ENCODE measurements at places on chromosomes 13 and 19. TPM values are rescaled to one million over a fixed set of nuclear protein-coding genes. Genes with fewer than 3 reads are reported as not detected.

WDR87 gene
- total RNA-seq: not detected

TNNI3 gene
- 1.6 TPM for total RNA-seq

GRCh38 chr19:16143399-16144215 lies at the start of gene HSH2D:
Gene HSH2D (plus strand): TSS chr19:16143685. CDS start chr19:16148751, 5,066 bp downstream.
- H3K4me3 ChIP-seq: peak within 1 kb of the TSS; percentile 19
- H3K27ac ChIP-seq: no peak within 1 kb of the TSS
- H3K4me1 ChIP-seq: peaks cover 80% of the 10 kb centered on the region

DNA sequence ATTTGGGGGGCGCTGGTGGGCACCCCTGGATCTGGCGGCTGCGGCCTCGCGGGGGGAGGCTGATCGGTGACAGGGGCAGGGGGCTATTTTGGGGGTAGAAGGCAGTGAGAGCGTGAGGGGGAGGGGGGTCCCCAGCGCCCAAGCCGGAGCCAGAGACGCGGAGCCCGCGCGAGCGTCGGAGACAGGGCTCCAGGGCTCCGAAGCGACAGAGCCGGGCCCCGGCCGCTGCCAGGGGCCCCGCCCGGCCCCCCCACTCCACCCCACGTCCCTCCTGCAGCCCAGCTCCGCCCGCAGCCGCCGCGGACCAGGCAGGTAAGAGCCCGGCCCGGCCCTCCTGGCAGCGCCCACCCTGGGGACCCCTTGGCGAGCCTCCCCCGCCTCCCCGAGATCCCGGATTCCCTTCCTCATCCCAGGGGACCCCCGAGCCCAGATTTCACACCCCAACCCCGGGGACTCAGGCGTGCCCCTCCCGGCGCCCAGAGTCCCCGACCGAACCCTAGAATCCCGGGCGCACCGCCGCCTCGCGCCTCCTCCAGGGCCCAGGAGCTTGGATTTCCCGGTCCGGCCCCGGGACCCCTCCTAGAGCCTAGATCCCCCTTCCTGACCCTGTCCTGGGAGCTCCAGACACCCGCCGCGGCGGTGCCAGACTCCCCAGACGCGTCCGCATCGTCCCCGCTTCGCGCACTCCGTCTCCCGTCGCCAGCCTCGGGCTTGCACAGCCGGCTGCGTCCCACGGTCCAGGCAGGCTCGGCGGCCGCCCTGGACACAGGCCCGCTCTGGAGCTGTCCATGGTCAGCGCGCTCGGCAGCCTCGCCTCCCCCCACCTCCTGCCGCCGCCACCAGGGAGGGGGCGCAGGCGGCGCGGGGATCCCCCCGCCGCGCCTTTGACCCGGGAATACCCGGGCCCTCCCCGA lies at the start of gene PPFIA3:
PPFIA3 (plus strand) TSS at position 134 of the 914 bp plus-strand sequence. CDS start 8,330 bp downstream, outside the sequence.
- no peak for DNase-seq
- H3K36me3 ChIP-seq: no peaks in the 10 kb centered on the region
- H3K27ac ChIP-seq: peak within 1 kb of the TSS; percentile 93

DNA sequence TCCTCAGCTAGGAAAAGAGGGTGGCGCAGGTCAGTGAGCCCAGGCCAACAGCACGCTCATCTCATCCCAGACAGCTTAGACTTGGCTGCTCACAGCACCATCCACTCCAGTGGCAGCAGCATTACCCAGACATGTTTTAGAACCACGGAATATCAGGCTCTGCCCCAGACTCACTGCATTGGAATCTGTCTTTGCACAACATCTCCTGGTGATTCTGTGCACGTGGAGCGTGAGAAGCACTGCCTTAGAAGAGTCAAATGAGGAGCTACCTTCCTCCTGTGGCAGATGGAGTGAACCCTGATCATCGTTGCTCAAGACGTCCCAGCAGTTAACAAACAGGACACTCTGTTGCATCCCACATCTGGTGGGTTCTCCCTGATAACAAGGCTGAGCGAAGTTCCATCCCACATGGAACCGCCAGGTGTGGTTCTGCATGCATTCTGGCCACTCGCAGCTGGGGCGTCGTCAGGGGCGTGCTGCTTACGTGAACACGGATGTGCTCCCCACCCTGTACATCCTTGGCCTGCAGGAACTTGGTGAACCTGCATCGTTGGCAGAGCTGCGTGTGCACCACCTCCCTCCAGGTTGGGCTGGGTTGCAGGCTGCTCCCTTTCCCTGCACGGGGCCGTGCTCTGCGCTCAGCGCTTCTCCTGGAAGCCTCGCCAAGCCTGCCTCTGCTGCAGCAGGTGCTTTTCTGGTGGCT lies 25.2 kb upstream of the ATP11A start:
- no peak overlapping the region for H3K4me3 ChIP-seq
- no peaks in the 10 kb centered on the region for H3K36me3 ChIP-seq
- H3K27ac ChIP-seq: no peak overlapping the region
- no peaks in the 10 kb centered on the region for H3K27me3 ChIP-seq
- no peak for DNase-seq
- no peaks in the 10 kb centered on the region for H3K4me1 ChIP-seq

- no peak for DNase-seq
- no peak overlapping the region for H3K4me3 ChIP-seq
- H3K4me1 ChIP-seq: peaks cover 2% of the 10 kb centered on the region
- H3K36me3 ChIP-seq: no peaks in the 10 kb centered on the region
Measured at GRCh38 chr19:35696835-35697234, 7.5 kb upstream of the ZBTB32 start.

- H3K36me3 ChIP-seq: no peaks in the 10 kb centered on the region
- H3K4me1 ChIP-seq: no peaks in the 10 kb centered on the region
- no peak overlapping the region for H3K4me3 ChIP-seq
- DNase-seq: no peak
- no peak overlapping the region for H3K27ac ChIP-seq
Measured at GRCh38 chr19:42166316-42166715, 34.1 kb upstream of the POU2F2 start.

DNA sequence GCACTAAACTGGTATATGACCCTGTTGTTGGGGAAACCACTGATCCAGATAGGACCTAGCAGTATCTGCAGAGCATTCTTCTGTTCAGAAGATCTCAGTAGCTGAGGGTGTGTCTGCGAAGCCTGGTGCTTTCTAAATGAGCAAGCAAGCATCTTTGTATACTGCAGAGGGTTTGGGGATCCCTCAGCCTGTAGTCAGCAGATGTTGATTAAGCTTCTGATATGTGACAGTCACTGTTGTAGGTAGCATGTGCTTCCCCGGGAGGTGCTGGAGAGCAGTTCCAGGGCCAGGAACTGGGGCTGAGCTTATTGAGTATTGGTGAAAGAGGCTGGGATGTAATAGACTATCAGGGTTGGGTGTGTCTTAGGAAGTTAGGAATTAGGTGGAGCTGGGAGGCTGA lies 1.5 kb downstream of the SCAF1 start:
- peaks cover 43% of the 10 kb centered on the region for H3K4me1 ChIP-seq
- no peak overlapping the region for H3K27ac ChIP-seq
- H3K27me3 ChIP-seq: no peaks in the 10 kb centered on the region
- DNase-seq: no peak

DNA sequence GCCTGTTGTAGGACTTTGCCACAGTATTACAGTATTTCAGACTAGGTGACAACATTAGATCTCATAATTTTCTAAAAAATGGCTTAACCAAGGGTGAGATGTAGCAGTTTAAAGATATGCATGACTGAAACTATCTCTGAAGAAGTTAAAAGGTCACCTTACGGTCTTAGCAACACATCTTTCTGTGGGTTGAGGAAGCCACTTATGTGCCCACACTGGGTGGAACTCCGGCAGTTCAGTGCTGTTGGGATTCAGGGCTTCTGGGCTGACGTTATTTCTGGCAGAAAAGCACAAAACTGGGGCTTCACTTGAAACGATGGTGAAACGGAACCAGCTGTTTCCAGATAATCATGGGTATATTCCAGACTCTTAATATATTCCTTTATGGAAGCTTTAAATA lies 697.3 kb downstream of the PCDH9 start:
- H3K4me3 ChIP-seq: no peak overlapping the region
- no peaks in the 10 kb centered on the region for H3K4me1 ChIP-seq
- H3K27me3 ChIP-seq: no peaks in the 10 kb centered on the region
- no peak overlapping the region for H3K27ac ChIP-seq
- no peaks in the 10 kb centered on the region for H3K36me3 ChIP-seq

- peak overlapping the region; percentile 93 for H3K4me3 ChIP-seq
- no peaks in the 10 kb centered on the region for H3K36me3 ChIP-seq
- no peaks in the 10 kb centered on the region for H3K27me3 ChIP-seq
- DNase-seq: no peak
- no peak overlapping the region for H3K27ac ChIP-seq
Measured at GRCh38 chr19:15419413-15420025, 731 bp upstream of the AKAP8L start.

Data from left lung (tissue), 14 donors.